GM23338 (cell line): ENCODE measurements at places on chromosomes 1 and 21. TPM values are rescaled to one million over a fixed set of nuclear protein-coding genes. Genes with fewer than 3 reads are reported as not detected.

DNA sequence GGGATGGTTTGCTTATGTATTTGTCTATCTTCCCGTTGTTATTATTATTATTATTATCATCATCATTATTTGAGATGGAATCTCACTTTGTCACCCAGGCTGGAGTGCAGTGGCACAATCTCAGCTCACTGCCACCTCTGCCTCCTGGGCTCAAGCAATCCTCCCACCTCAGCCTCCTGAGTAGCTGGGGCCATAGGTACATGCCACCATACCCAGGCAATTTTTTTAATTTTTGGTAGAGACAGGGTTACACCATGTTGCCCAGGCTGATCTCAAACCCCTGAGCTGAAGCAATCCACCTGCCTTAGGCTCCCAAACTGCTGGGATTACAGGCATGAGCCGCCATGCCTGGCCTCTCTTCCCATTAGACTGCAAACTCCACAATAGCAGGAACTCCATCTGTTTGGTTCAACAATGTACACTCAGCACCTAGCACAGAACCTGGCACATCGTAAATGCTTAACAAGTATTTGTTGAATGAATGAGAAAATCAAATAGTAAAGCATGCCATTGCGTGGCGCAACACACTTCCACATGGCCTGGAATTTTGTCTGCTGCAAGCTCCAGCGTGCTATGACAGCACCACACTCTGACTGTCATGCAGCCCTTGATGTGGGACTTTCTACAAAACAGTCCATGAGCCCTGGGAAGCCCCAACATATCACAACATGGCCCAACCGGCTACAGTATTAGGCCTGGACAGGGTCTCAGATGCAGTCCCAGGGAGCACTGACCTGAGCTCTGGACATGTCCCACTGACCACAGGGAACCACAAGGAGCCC, 3.8 kb upstream of the TINAGL1 start:
- H3K27me3 ChIP-seq: no peaks in the 10 kb centered on the region
- no peaks in the 10 kb centered on the region for H3K36me3 ChIP-seq
- peaks cover 16% of the 10 kb centered on the region for H3K4me1 ChIP-seq
- no peak overlapping the region for H3K27ac ChIP-seq

DNA sequence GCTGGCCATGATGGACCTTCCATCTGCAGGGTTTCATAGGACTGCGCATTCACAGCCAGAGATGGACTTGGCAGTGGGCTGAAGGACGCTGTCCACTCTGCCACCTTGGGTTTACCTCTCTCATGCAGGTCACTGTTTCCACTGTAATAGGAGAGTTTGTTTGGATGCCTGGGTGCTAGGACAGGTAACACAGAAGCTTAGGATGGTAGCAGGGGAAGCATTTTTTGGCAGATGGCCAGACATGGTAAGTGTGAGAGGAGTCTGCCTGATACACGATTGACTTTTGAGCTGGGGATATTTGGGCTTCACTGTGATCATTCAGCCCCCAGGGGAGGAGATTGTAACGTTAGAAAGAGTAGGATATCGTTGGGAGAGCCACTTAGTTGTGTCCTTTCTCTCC, 11.8 kb downstream of the PSEN2 start:
- H3K4me1 ChIP-seq: no peaks in the 10 kb centered on the region
- no peak overlapping the region for H3K27ac ChIP-seq
- no peaks in the 10 kb centered on the region for H3K27me3 ChIP-seq
- no peak for DNase-seq

Gene LBR
- 91.3 and 93.6 TPM in 2 replicates for total RNA-seq

Gene TSPEAR
- 0.35 TPM in 1 of 2 replicates, not detected in the other for total RNA-seq
